Progenitor cell of endocrine pancreas (in vitro differentiated cells): ENCODE measurements at places on chromosomes 4 and X. TPM values are rescaled to one million over a fixed set of nuclear protein-coding genes. Genes with fewer than 3 reads are reported as not detected.

NSUN7 gene
- 17.5 and 20.1 TPM in 2 replicates for total RNA-seq

ASMTL gene
- total RNA-seq, result 24.5 and 26.2 TPM in 2 replicates

DNA sequence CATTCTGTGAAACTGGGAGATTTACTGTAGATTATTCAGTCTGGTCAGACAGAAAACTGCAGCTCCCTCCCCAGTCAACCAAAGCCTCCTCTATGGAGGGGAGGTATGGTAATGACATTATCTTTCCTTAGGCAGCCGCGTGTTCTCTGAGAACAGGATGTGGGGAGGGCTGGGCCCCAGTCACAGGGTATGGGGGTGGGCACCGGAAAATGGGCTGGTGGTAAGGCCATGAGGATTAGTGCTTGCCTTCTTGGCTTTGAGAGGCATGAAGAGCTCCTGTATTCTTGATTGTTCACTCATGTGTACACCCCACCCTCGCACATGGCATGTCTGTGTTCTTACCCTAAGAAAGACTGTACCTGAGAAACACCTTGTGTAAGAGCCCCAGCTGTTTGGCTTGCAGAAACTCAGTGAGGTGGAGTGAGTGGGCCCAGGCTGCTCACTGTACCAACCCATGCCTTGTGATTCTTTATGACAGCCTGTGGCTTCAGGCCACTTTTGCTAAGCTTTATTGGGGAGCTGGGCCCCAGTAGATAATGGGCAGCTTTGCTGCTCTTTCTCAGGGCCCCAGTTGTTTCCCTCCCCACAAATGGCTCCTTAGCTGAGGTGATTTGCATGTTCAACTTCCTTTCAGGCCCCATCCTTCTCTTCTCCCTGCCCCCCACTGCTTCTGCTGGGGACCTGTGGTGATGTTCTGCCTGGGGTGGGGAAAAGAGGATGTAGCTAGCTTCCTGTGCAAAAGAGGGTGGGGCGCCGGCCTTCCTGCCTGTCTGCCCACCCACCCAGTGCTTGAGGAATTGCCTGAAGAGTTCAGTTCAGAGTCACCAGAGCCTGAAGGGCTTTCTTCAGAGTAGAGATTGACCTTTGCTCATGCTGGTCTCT, 30.7 kb downstream of the MSN start:
- no peaks in the 10 kb centered on the region for H3K27me3 ChIP-seq
- no peak for DNase-seq
- no peak overlapping the region for H3K27ac ChIP-seq
- peaks cover 4% of the 10 kb centered on the region for H3K4me1 ChIP-seq
- H3K36me3 ChIP-seq, result no peaks in the 10 kb centered on the region
- H3K4me3 ChIP-seq, result no peak overlapping the region

TLL1 gene
- 0.16 TPM in 1 of 2 replicates, not detected in the other for total RNA-seq

RRH gene
- total RNA-seq, result 0.33 and 0.57 TPM in 2 replicates

GRCh38 chr4:16896881-16897750, 1.3 kb downstream of the LDB2 start:
- no peaks in the 10 kb centered on the region for H3K36me3 ChIP-seq
- H3K4me3 ChIP-seq, result no peak overlapping the region

- H3K36me3 ChIP-seq, result no peaks in the 10 kb centered on the region
- H3K27me3 ChIP-seq, result peaks cover 27% of the 10 kb centered on the region
- H3K4me3 ChIP-seq, result no peak overlapping the region
- DNase-seq, result no peak
- H3K4me1 ChIP-seq, result no peaks in the 10 kb centered on the region
These were observed 127.1 kb downstream of the FBXO8 start for GRCh38 chr4:174156239-174156826.

DNA sequence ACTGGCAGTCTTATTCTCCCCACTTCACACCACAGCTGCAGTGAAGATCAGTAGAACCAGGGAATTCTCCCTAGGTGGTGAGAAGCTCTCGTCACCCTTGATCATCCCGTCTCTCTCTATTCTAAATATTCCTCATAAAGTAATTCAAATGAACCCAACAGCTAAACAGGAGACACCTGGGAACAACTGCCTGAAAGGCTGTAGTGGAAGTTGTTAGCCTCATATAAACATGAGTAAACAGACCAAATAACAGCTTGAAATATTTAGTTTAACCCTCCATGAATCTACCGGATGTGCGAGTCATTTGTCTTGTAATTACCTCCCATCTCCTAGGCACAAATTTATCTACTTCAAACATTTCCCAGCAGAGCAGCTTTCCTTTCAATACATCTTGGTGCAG, 30.4 kb upstream of the APELA start:
- no peak overlapping the region for H3K27ac ChIP-seq
- H3K36me3 ChIP-seq, result no peaks in the 10 kb centered on the region
- H3K4me1 ChIP-seq, result peaks cover 4% of the 10 kb centered on the region
- no peak for DNase-seq
- H3K4me3 ChIP-seq, result no peak overlapping the region
- H3K27me3 ChIP-seq, result no peaks in the 10 kb centered on the region

MAGEA2 gene
- total RNA-seq, result 0.22 TPM in 1 of 2 replicates, not detected in the other

DNA sequence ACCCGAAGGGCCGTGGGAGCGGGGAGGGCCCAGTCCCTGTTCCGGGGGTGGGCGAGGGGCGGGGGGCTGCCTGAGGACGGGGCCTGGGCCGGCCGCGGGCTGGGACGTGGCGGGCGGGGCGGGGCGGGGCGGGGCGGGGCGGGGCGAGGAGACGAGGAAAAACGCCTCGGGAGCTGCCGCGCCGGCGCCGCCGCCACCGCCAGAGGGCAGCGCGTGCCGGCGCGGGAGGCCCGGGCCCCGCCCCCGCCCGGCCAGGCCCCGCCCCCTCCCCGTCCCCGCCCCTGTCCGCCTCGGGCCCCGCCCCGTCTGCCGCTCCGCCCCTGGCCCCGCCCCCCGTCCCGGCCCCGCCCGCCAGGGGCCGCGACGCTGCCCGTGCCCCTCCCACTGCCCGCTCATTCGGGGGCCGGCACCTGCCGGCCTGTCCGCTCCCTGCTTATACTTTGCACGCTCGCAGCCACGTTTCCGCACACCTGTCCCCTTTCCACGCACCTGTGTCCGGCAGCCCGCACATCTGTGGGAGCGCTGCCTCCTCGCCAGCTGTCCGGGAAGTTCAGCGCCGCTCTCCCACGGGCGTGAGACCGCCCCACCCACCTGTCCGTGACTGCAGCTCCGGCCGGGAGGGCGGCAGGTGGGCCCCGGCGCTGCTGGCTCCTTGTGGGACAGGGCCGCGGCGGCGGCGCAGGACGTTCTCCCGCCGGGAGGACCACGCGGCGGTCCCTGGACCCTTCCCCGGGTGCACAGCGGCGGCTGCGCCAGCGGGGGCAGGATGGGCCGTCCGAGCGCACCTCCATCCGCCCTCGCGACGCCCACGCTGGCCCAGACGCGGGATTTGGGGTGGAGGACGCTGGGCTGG, 1.7 kb upstream of the FGFRL1 start:
- DNase-seq, result peak; percentile 59
- H3K27me3 ChIP-seq, result peaks cover 35% of the 10 kb centered on the region
- peaks cover 6% of the 10 kb centered on the region for H3K36me3 ChIP-seq
- H3K4me3 ChIP-seq, result peak overlapping the region; percentile 64
- H3K4me1 ChIP-seq, result peaks cover 17% of the 10 kb centered on the region
- no peak overlapping the region for H3K27ac ChIP-seq

DNA sequence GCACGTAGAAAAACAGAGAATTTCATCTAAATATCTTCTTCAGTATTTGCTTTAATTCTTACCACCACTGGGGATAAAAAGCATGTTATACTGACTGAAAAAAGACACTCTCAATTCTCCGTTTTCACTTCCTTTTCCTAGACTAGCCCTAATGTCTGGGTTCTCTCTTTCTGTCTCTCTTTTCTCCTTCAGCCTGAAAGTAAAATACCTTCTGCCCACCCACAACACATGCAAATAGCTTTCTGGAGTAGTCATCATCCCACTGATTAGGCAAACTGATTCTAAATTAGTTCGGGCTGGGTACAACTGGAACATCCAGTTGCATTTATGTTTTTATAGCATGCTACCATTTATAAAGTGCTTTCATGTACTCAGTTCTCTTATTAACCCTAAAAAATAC, 142.4 kb upstream of the ANKRD50 start:
- no peak overlapping the region for H3K4me3 ChIP-seq
- no peaks in the 10 kb centered on the region for H3K4me1 ChIP-seq
- no peak overlapping the region for H3K27ac ChIP-seq
- H3K27me3 ChIP-seq, result no peaks in the 10 kb centered on the region

DNA sequence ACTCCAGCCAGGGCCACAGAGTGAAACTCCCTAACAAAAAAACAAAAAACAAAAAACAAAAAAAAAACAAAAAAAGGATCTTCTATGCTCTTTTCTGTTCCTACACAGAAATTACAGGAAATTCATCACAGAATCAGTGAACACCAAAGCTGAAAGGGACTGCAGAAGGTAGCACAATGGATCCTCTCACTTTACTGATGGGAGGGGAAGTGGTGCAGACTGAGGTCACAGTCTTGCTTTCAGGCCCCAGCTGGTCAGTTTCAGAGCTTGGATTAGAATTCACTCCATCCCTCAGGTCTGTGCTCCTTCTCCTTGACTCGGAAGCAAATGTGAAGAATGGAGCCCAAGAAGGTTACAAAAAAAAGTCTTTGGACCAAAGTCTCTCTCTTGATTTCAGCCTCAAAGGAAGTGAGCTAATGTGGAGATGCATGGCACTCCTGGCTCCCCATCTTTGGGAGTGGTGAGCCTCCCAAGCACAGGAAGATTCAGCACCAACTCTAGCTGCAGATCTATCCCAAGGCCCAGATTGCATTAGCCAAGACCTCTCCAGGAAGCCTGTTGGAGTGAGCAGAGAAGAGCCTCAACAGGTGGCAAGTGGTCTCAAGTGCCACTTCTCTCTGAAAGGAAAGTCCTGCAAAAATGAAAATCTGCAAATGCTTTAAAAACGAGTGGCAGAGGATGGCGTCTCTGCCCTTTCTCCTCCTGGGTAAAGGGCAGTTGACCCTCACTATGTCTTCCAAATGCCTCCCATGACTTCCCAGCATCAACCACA, 176.0 kb downstream of the MAML3 start:
- H3K36me3 ChIP-seq, result peaks cover 6% of the 10 kb centered on the region
- peaks cover 15% of the 10 kb centered on the region for H3K4me1 ChIP-seq
- no peak for DNase-seq
- no peak overlapping the region for H3K4me3 ChIP-seq
- H3K27ac ChIP-seq, result no peak overlapping the region
